Ovary (tissue), 10 donors: ENCODE measurements at places on chromosomes 1 and 21. TPM values are rescaled to one million over a fixed set of nuclear protein-coding genes. Genes with fewer than 3 reads are reported as not detected.

The KCNE2 gene
- polyA plus RNA-seq: 0.33 TPM

The PLXNA2 gene
- polyA plus RNA-seq: 15.2 TPM

The LIN28A gene
- polyA plus RNA-seq: not detected

The SPATA17 gene
- polyA plus RNA-seq: 0.75 TPM

The SF3B4 gene
- polyA plus RNA-seq: 35.8 TPM

The PBX1 gene
- polyA plus RNA-seq: 142 TPM

The GLIS1 gene
- polyA plus RNA-seq: 0.39 TPM

The SH2D5 gene
- 0.15 TPM for polyA plus RNA-seq

The LCE1F gene
- polyA plus RNA-seq: not detected

The SPRR2G gene
- not detected for polyA plus RNA-seq

The APOBEC4 gene
- not detected for polyA plus RNA-seq

The FCN3 gene
- polyA plus RNA-seq: 2.5 TPM

The TAS1R1 gene
- 0.74 TPM for polyA plus RNA-seq

The LCE2C gene
- polyA plus RNA-seq: not detected

The CD34 gene
- polyA plus RNA-seq: 50.8 TPM

The CAPN2 gene
- 70.6 TPM for polyA plus RNA-seq

GRCh38 chr1:85378534-85378933 is 86.4 kb downstream of the DDAH1 start:
- no peak for DNase-seq

- no peak for DNase-seq
Measured at GRCh38 chr1:47235806-47236205, 3.8 kb upstream of the TAL1 start.

GRCh38 chr21:46418265-46418946 is 40.3 kb upstream of the DIP2A start:
- no peak for DNase-seq

- DNase-seq: no peak
Measured at GRCh38 chr1:12424087-12424529, 193.9 kb downstream of the DHRS3 start.

DNA sequence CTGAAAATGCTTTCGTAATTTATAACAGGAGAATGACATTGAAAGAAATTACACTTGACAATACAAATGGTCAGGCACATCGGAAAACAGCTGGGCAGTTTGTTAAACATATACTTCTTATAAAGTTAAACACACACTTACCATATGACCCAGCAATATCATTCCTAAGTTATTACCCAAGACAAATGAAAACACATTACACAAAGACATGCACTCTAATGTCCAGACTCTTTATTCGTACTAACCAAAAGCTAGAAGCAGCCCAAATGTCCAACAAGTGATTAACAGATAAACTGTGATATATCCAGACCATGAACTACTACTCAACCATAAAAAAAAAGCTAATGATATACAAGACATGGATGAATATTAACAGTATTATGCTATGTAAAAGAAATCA is 8.5 kb downstream of the AKT3 start:
- no peak for DNase-seq

- no peak for DNase-seq
Measured at GRCh38 chr1:82503822-82504221, 703.1 kb downstream of the ADGRL2 start.

- DNase-seq: no peak
Measured at GRCh38 chr1:44616991-44617702, 57.1 kb downstream of the TMEM53 start.

- no peak for DNase-seq
Measured at GRCh38 chr1:3053366-3053980, 15.5 kb upstream of the PRDM16 start.

DNA sequence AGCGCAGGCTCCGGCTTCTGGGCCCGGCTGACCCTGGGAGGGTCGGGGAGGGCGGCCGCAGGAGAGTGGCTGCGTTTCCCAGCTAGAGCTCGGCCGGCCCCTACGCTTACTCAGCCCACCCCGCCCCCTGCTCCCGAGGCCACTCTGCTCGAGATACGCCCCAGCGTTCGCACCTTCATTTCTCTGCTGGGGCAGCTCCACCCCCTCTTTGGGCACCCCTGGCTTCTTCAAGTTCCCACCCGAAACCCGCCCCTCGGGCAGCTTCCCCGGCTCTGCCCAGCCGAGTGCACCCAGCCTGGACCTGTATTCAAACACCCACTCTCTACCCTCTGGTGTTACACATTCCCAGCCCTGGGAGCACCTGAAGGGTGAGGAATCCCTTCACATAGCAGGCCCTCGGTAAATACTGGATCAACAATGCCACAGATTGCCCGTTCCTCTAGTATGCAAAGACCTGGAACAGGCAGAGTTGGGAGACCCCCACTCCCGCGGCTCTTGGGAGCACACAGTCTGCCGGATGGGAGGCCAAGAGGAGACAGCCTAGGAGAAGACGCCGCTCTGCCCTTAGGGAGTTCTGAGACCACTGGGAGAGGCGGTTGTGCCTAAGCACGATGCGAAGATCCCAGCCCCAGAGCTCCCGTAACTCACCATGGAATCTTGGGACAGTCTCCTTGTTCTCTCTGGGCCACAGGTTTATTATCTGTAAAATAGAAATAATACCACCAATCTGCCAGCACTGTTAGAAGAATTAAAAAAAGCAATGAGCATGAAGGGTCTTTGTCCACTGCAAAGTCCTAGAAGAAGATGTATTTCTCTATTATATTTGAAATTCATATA is 566 bp upstream of the PAQR7 start:
- DNase-seq: no peak

DNA sequence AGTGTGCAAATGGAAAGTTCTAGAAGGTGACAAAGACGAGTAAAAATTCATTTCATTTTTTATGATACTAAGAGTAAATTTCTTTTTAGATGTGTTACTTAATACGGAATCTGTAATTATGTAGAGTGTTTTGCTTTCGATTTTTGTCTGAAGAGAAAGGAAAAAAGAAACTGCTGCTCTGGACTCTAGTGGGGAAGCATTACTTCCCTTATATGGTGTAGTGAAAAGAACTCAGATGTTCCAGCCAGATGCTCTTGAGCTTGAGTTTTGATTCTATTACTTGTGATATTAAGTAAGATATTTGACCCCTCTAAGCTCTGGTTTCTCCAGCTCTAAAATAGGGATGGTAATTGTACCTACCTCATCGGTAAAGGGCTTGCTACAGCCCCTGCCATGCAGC is 12.2 kb upstream of the GPR161 start:
- no peak for DNase-seq

- no peak for DNase-seq
Measured at GRCh38 chr1:183303901-183304300, 114.3 kb downstream of the NMNAT2 start.

DNA sequence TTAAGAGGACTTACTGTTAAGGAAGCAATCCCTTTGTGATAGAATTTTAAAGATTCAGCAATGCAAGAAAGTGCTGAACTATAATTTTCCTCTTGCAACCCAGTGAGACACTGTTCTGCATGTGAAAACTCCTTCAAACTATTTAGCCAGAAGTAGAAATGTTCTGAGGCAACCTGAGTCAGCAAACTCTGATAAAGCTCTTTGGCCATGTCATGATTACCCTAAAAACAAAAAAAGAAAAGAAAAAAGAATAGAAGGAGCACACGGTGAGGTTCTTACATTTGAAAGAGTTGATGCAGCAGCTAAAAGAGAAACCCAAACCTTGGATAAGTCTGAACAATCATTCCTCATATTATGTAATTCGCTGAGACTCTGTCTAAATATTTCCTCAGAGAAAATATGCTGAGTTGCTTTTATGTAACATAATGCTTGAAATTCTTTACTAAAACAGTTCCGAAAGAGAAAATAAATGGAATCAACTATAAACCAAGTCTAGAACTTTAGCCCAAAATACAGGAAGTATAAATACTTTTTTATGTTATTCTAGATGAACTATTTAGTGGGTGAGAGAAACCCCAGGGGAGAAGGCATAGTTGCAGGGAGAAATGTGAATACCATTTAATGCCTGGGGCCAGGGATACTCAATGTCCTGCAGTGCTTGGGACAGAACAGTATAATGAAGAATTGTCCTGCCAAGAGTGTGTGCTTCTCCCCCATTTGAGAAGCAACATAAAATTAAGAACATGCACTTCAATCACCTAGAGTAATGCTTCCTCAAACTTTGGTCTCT is 60.0 kb downstream of the INTS7 start:
- no peak for DNase-seq

DNA sequence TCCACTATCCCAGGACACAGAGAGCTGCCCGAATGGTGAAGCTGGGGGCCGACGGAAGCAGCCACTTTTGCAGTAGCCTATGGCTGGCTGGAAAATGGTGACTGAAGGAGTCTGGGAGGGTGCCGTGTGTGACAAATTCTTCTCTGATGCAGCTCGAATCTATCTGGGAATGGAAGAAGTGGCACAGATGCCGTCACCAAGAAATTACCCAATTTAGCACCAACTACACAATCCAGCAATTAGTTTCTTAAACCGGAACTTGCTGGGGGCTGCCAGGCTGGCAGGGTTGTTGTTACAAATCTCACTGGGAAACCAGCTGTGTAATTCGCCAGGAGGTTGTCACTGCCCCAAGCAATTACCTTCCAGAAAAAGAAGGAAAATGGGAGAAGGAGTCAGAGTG is 18.0 kb downstream of the DLGAP3 start:
- DNase-seq: no peak

- no peak for DNase-seq
Measured at GRCh38 chr1:66893712-66894111, 30.9 kb downstream of the DNAI4 start.

- no peak for DNase-seq
Measured at GRCh38 chr1:206557636-206558473, 50.5 kb downstream of the RASSF5 start.

GRCh38 chr1:192877283-192877886 is 68.5 kb downstream of the RGS2 start:
- DNase-seq: no peak

GRCh38 chr1:216961516-216961915 is 238.3 kb upstream of the ESRRG start:
- DNase-seq: no peak

- DNase-seq: no peak
Measured at GRCh38 chr1:17191990-17192242, 13.0 kb upstream of the PADI1 start.

- DNase-seq: peak; percentile 34
Measured at GRCh38 chr21:42574234-42575027, 60.8 kb downstream of the SLC37A1 start.

DNA sequence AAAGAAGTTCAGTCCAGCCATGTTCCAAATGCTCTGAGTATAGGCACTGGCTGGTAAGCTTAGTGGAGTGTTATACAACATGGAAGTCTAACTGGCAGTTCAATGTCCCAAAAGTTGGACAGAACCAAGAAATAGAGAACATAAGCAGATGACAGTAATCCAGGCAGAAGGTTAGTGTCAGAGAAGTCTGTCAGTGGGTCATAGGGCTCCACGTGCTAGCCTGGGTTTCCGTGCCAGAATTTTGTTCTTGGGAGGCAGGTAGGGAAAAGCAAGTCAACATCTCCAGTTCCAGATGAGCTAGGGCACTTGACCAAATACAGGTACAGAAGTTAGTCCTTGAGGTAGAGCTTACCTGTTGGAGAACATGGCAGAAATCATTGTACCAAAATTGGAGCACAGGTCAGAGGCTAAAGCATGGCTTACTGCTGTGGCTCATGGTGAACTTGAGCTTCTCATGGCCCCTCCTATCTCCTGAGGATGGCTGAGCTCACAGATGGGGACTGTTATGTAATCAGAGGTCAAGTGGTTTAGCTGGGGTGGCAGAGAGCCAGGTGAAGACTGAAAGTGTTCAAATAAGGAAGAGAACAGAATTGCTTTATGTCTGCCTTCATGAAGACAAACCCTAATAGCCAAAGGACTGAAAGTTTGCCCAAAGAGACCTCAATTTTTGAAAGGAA is 170.8 kb downstream of the NFIA start:
- DNase-seq: peak; percentile 73

- no peak for DNase-seq
Measured at GRCh38 chr1:61682891-61683290, 42.0 kb downstream of the TM2D1 start.

- no peak for DNase-seq
Measured at GRCh38 chr1:193308438-193308837, 122.0 kb upstream of the B3GALT2 start.

DNA sequence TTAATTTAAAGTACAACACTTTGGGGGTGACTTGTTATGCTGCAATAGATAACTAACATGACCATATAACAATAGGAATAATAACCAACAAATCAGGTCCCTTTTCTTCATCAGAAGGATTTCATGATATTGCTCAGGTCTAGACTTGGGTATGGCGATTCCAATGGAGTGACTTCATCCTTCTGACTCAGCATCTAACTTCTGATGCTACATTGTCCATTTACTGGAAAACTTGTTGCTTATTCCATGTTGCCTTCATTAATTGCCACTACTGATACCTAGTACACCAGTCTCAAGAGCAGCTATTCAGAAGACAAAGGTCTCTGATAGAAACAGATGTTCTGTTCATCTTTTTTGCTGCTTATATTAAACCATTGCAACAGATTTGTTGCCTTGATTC is 324.3 kb downstream of the TGFB2 start:
- no peak for DNase-seq

DNA sequence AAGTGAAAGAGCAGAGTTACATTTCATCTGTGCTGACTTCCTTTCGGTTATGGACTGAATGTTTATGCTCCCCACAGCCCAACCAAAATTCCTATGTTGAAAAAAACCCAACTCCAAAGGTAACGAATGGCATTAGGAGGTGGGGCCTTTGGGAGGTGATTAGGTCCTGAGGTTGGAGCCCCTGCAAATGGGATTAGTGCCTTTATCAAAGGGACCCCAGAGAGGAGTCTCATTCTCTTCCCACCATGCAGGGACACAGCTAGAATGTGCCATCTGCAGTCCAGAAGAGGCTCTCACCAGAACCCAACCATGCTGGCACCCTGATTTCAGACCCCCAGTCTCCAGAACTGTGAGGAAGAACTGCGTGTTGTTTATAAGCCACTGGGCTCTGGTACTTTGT is 199.3 kb downstream of the TOMM20 start:
- DNase-seq: no peak

DNA sequence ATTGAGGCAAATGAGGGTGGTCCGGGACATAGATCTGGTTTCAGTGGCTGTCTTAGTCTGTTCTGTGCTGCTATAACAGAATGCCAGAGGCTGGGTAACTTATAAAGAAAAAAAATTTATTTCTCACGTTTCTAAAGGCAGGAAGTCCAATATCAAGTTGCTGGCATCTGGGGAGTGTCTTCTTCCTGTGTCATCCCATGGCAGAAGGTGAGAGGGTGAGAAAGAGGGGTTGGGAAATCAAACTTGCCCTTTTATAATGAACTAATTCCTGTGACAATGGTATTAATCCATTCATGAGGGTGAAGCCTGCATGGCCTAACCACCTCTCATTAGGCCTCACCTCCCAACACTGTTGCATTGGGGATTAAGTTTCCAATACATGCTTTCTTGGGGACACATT is 3.7 kb upstream of the FGGY start:
- DNase-seq: no peak

- DNase-seq: no peak
Measured at GRCh38 chr1:221851336-221851735, 109.4 kb upstream of the DUSP10 start.

DNA sequence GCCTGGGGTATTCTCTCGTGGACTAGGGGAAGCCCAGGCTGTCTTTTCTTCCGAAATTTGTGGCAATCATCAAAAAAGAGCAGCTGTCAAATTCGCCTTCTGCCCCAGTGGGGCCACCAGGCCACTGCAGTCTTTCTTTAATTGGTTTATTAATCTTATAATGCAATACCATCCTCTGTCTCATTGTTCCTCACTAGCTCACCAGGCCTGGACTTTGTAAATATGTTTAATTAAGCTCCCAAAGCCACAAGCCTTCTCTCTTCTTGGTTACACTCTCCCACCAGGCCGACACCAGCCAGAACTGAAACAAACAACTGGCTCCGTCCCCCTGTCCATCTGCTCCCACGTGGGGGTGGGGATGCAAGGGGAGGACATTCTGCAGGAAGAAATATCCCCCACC is 22.0 kb upstream of the CAMK1G start:
- no peak for DNase-seq

GRCh38 chr1:21814981-21815582 is 3.0 kb downstream of the LDLRAD2 start:
- DNase-seq: no peak
